Ascending aorta (tissue), 2 donors: ENCODE measurements at places on chromosomes 5 and 9.

DNA sequence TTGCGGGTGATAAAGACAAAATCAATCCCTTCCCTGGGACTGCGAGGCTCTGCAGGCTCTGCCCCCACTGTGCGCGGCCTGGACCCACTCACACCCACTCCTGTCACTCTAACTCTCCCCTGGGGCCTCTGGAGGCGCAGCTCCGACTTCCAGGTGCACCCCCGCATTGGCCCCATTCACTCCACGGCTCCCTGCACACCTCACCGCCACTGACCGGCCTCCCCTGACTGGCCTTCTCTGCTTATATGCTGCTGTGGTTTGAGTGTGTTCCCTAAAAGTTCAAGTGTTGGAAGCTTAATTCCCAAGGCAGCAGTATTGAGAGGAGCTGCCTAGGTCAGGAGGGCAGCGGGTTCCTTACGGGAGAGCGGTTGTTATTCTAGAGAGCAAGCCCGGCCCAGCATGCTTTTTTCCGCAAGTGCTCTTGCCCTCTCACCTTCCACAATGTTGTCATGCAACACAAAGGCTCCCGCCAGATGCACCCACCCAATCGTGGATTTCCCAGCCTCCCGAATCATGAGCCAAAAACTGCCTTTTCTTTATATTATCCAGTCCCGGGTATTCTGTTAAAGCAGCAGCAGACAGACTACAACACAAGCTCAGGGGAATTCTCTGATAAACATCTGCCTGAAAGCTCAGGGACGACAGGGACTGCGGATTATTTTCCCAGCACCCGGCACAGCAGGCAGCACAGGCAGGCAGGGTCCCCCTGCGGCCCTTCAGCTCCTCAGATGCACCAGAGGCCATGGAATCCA lies 73.5 kb upstream of the LRRTM2 start:
- peak; percentile 47 for DNase-seq

DNA sequence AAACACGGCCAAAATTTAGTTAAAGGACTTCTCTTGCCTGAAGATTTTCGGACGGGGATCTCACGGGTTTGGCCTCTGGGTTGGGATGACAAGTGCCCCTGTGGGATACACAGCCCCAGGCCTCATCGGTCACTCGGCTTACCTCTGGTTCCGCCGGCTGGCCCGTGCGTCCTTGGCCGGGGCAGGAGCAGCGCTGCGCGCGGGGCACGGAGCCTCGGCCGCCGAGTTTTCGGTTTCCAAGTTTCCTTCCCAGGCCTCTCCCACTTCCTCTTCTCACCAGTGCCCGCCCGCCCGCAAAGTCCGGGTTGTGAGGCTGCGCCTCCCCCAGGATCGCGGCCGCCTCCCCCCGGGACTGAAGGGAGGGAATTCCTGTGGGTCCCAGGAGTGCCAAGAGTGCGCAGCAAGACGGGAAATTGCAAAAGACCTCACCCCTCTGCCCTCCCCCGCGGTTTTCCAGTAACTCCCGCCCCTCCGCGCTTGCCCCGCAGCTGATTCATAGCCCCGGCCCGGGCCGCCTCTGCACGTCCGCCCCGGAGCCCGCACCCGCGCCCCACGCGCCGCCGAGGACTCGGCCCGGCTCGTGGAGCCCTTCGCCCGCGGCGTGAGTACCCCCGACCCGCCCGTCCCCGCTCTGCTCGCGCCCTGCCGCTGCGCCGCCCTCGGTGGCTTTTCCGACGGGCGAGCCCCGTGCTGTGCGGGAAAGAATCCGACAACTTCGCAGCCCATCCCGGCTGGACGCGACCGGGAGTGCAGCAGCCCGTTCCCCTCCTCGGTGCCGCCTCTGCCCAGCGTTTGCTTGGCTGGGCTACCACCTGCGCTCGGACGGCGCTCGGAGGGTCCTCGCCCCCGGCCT lies at the start of gene OSMR:
Gene OSMR, plus strand, starts transcription at position 487 of the 853 bp plus-strand sequence. CDS start 23,033 bp downstream, outside the sequence.
- peak; percentile 98 for DNase-seq

DNA sequence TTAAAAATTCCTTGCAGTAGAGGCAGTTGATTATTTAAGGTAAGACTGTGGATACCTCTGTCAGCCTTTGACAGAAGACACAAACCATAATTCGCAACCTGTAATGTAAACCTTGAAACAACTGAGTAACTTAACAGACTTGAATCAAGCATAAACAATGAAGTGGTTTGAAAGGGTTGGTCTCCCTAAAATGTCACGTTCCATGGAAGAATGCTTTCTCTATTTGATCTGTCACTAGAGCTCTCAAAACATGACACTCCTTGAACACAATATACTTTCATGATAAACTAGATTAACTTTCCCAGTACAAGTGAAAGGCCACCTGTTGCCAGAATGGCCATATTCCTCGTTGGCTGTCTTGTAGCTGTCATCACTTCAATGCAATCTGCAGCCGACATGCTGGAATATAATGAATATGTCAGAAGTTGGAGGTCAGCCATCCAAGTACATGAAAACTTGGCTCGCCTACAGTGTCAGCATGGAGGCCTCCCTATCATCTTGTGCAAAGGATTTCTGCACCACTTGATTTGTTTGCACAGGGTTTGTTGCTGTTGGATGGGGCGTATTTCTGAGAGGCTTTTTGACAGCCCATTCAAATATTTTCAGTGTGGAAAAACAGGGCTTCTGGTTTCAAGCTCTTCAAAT lies 228.0 kb downstream of the TLE4 start:
- no peak for DNase-seq

- DNase-seq, result no peak
Observed at GRCh38 chr5:59416451-59416850, 477.1 kb downstream of the PDE4D start.

DNA sequence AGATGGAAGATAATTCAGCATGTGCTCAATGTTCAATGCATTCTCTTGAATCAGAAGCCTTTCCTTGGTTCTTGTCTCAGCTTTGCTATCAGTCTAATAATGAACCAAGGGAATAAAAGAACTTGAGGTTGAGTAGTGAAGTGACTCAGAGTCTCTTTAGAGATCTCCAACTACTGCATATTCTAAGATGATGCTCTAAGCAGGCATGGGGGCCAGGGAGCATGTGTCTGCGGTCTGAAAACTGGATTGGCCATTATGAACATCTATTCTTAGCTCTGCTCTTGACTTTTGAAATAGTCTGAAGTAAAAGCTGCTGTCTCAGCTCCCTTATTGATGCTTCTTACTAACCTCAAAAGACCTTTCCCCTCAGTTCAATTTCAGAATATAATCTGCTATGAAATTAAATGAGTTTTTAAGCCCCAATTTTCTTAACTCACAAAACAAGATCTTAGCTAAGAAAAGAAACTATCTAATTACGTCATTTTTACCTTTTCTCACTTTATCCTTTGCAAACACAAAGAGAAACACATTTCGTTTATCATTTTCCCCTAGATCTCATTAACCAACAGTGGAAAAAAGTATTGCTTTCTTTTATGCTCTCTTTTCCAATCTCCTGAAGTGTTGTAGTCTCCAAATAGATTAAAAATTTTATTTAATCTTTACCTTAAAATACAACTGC lies 44.8 kb downstream of the PLCXD3 start:
- no peak for DNase-seq

- DNase-seq, result no peak
Observed at GRCh38 chr9:96599298-96599697, 20.3 kb downstream of the CDC14B start.

DNA sequence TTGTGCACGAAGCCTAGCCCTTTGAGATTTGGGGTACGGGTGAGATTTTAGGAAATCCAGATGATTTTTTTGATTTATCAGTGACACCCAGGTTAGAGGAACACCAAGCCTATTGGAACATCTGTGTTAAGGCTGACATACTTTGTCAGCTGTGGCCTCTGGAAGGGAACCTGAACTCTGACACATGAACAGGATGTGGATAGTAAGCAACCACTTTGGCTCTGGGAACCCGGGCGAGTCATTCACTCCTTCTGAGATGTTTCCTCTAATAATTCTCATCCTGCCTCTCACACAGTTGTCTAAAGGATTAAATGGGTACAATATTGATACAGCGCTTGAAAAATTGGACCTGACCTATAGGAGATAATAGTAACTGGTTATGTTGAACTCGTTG lies 67.8 kb downstream of the FGF1 start:
- DNase-seq, result no peak

- no peak for DNase-seq
Observed at GRCh38 chr5:107378218-107378899, 292.4 kb downstream of the EFNA5 start.

DNA sequence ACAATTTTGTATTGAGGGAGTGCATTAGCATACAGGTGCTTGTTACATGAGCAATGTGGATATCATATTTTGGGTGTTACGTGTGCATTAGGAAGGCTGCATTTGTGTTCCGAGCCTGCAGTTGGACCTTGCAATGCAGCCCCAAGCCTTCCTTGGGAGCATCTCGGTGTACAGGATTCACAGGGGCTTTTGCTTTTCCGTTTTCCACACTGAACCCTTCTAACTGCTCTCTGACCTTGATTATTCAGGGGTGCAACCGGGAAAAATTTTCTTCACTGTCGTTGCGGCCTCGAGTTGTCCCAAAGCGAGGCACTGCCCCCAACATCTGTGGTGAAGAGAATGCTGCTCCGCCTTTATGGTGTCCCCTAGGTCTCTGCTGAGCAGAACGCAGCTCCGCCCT lies 80.1 kb upstream of the PLEKHG4B start:
- no peak for DNase-seq

DNA sequence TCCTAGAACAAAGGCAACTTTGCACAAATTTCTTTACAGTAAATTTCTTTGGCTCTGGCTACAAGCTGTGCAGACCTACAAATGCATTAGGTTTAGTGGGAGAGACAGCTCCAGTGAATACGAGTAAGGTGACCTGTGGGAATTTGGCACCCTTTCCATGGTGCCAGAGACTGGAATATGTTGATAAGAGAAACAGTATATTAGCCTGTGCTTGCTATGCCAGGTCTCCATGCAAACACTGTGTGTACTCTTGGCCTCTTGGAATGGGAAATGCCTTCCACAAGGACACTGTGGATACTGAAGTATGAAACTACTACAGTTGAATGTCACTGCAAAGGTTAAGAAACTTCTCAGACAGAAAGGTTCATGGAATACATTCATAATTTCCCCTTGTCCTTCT lies 458.5 kb downstream of the IRX1 start:
- DNase-seq, result no peak

DNA sequence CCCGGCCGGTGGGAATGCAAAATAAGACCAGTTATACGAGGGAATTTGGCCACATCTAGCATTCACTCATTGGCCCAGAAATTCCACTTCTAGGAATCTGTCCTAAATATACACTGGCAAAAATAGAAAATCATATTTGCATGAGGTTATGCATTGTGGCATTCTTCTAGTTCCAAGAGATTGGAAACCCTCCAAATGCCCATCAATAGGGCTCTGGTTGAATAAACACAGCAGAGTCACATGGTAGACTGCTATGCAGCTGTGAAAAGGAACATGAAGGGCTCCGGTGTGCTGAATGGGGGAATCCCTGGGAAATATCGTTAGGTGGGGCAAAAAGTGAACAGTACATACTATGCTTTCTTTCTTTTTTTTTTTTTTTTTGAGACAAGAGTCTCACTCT lies 36.8 kb downstream of the PTGES start:
- DNase-seq, result peak; percentile 78

DNA sequence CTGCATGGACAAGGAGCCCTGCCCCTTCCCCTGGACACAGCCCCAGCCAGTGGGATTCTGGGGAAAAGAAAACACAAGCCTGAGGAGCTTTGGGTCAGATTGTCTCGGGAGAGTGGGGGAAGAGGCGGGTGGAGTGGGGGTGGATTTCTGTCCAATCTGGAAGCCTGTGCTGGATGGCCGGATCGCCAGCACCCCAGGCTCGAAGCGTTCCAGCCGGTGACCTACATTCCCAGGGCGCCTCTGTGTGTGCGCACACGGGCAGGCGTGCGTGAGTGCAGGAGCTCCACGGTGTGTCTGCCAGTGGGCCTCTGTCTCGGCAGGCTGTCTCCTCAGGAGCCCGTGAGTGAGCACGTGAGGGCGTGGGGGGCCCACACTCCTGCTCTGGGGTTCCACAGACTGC lies 74.3 kb upstream of the DAB2IP start:
- DNase-seq, result no peak

- DNase-seq, result no peak
Observed at GRCh38 chr5:141560151-141560550, 58.6 kb downstream of the DIAPH1 start.

- DNase-seq, result no peak
Observed at GRCh38 chr5:86806206-86806605, 188.5 kb downstream of the COX7C start.

DNA sequence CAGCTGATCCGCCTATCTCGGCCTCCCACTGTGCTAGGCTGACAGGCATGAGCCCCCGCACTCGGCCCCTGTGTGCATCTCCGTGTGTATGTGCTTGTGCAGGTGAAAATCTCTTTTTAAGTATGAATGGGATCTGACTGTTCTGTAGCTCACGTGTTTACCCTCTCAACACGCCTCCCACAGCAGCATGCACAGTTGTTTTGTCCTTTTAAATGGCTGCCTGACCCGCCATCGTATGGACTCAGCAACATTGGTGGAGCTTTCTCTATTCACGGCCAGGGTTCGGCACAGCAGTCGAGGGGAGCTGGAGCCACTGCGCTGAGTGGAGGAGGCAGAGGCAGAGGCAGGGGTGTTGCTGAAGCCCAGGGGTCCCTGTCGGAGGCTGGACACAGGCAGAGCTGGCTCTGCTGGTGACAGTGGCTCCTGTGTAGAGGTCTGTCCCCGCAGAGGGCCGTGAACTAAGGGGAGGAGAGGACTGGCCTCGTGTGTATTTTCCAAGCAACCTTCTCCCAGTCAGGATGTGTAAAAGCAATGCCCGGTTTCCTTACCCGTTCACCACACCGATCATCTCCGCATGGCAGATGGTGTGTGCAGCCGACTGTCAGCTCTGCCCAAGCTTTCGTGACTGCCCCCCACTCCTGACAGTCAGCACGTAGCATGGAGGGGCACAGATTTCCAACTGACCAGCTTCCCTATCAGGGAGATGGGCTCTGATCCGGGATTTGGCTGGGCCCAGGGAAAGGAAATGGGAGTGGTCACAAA lies 37.3 kb downstream of the MRPL36 start:
- DNase-seq, result peak; percentile 25

- no peak for DNase-seq
Observed at GRCh38 chr5:77849308-77849900, 73.3 kb upstream of the TBCA start.

- DNase-seq, result no peak
Observed at GRCh38 chr5:54969856-54970828, 15.3 kb downstream of the ESM1 start.

GRCh38 chr9:9942764-9943424 lies 669.9 kb downstream of the PTPRD start:
- DNase-seq, result peak; percentile 68

DNA sequence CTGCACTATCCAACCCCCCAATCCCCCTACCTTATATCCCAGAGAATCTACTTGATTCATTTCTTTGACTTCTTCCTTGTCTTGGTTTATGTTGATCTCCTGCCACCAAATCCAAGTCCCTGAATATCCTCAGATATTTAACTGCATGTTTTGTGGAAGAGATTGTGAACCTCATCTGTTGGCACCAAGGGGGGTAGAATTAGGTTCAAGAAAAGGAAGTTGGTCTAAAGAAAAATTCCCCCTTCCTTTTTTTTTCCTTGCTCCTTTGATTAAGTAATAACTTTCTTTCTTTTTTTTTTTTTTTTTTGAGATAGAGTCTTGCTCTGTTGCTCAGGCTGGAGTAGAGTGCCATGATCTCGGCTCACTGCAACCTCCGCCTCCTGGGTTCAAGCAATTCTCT lies 526 bp upstream of the CD14 start:
- DNase-seq, result no peak

GRCh38 chr9:100579665-100580064 lies 1.8 kb downstream of the CAVIN4 start:
- DNase-seq, result no peak
